ENCODE measurements at places on chromosomes 1 and 21.

DNA sequence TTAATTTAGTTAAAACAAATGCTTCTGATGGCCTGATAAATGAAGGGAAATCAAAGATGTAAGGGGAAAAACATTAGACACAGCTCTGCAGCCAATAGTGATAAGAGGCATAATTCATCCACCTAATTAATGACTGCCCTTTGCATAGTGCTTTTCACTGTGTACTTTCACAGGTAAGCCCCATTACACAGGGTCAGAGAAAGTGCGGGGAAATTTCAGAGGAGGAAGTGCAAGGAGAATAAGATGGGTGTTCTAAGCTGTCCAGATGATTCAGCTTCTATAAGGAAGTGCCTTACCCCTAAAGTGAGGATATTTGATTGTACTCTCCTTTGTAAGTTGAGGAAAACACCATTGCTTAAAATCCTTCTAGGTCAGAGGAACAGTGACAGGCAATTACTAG is 88.0 kb downstream of the NR5A2 start:
- no peak for DNase-seq

GRCh38 chr21:25913479-25913878 is 178.7 kb downstream of the GABPA start:
- DNase-seq = no peak

DNA sequence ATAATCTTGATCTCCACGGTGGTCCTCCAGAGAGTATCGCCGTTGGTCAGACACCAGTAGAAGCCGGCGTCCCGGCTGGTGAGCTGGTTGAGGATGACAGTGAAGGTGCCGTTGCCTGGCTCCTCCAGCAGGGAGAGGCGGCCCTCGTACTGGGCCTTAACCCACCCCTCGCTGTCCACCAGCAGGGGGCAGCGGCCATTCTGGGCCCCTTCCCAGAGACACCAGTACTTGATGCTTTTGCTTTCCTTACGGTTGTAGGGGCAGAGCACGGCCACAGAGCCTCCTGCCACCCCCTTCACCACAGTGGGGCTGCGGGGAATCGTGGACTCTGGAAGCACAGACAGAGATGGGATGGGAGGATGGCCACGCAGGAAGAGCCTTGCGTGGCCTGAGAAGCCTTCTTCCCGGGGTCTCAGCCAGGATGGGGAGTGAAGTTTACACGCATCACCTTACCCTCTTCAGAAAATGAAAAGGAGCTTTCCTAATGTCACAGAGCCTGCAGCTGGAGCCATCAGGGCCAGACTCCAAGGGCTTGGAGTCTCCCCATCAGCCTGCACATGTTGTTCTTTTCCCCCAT is 10.7 kb downstream of the PIGR start:
- no peak for DNase-seq

- no peak for DNase-seq
Observed at GRCh38 chr1:156703741-156704140, 1.6 kb downstream of the CRABP2 start.

- DNase-seq = no peak
Observed at GRCh38 chr1:166905900-166906299, 29.8 kb upstream of the TADA1 start.

- no peak for DNase-seq
Observed at GRCh38 chr1:231750296-231750695, 123.7 kb downstream of the DISC1 start.

DNA sequence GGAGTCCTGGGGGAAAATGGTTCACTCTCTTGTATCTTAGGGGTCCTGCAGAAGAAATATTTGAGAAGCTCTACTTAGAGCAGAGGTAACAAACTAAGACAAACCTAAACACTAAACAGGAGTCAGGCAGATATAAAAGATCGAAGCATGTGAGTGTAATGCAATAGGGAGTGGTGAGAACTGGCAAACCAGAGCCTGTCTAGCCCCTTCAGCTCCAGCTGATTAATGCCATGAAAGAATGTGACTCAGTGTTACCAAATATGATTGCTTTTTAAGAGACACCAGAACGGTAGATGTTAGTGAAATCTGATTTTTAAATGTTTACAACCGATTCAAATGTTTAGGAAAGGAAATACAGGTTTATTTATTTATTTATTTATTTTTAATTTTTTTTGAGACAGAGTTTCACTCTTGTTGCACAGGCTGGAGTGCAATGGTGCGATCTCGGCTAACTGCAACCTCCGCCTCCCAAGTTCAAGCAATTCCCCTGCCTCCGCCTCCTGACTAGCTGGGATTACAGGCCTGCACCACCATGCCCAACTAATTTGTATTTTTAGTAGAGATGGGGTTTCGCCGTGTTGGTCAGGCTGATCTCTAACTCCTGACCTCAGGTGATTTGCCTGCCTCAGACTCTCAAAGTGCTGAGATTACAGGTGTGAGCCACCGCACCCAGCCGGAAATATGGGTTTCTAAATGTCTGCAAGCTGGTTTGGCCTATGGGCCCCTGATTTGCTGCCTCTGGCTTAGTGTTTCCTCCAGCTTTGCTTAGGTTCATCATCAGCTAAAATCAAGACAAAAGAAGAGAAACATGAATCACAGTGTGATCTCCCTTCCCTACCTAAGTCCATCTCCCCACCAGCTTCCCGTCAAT is 12.2 kb downstream of the TXNIP start:
- no peak for DNase-seq

DNA sequence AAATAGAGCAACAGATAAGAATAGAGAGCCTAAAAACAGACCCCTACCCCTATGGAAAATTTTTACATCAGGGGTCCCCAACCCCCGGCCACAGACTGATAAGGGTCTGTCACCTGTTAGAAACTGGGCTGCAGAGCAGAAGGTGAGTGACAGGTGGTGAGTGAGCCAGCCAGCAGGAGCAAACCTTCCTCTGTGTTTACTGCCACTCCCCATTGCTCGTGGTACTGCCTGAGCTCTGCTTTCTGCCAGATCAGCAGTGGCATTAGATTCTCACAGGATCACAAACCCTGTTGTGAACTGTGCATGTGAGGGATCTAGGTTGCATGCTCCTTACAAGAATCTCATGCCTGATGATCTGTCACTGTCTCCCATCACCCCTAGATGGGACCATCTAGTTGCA is 174.1 kb downstream of the FOXD2 start:
- DNase-seq = no peak
